Mammary epithelial cell (primary cell): ENCODE measurements at places on chromosomes 5 and 9.

GRCh38 chr5:45109062-45109461 lies 300.3 kb downstream of the MRPS30 start:
- no peak for DNase-seq

DNA sequence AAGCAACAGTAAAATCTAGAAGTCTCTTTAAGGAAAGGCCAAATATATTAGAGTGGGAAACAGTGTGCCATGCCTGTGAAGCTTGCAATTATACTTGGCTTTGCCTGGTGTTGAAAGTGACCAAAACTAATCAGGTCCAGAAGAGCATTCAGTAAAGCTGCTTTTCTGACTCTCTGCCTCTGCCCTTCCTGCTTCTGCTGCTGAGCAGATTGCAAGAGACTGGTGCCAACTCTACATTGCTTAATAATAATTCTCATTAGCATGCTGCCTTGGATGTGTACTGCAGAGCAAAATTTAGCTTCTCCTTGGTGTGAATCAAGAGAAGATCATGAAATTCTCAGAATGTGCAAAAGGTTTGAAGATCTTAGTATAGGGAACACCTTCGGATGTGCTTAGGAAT lies 120.4 kb upstream of the RFX3 start:
- no peak for DNase-seq

GRCh38 chr5:36885566-36886485 lies 9.3 kb downstream of the NIPBL start:
- no peak for DNase-seq

DNA sequence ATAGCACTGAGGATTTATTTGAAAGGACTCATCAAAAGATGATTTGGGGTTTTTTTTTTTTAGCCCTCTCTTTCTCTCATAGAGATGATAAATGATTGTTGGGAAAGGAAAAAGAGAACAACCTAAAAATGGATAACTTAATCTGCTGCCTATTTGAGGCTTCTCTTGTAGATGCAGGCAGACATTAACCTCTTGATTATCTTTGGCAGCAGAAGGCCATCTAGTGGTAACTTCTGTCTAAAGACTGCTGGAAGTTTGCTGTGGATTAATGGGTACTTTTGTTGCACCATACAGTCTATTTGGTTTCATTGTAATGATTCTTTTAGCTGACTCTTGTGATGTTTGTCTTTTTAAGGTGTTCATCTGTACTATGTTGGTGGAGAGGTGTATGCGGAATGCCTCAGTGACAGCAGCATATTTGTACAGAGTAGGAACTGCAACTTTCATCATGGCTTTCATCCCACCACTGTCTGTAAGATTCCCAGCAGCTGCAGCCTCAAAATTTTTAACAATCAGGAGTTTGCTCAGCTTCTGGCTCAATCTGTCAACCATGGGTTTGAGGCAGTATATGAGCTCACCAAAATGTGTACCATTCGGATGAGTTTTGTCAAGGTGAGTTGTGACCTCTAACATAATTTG lies 18.8 kb downstream of the SMIM32 start:
- peak; percentile 50 for DNase-seq

GRCh38 chr5:13746026-13746425 lies 198.5 kb downstream of the DNAH5 start:
- DNase-seq, result peak; percentile 31

DNA sequence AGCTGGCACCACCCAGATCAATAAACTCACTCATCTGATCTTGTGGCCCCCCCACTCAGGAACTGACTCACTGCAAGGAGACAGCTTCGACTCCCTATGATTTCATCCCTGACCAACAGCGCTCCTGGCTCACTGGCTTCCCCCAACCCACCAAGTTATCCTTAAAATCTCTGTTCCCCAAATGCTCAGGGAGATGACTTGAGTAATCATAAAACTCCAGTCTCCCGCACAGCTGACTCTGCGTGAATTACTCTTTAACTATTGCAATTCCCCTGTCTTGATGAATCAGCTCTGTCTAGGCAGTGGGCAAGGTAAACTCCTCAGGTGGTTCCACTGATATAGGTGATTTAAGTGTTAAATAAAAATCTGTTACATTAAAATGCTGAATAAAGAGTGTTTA lies 1.9 kb upstream of the TRIM32 start:
- DNase-seq, result no peak

GRCh38 chr9:18588002-18588401 lies 114.0 kb downstream of the ADAMTSL1 start:
- DNase-seq, result no peak

- no peak for DNase-seq
These were observed 90.9 kb upstream of the PHYKPL start for GRCh38 chr5:178323541-178323865.

DNA sequence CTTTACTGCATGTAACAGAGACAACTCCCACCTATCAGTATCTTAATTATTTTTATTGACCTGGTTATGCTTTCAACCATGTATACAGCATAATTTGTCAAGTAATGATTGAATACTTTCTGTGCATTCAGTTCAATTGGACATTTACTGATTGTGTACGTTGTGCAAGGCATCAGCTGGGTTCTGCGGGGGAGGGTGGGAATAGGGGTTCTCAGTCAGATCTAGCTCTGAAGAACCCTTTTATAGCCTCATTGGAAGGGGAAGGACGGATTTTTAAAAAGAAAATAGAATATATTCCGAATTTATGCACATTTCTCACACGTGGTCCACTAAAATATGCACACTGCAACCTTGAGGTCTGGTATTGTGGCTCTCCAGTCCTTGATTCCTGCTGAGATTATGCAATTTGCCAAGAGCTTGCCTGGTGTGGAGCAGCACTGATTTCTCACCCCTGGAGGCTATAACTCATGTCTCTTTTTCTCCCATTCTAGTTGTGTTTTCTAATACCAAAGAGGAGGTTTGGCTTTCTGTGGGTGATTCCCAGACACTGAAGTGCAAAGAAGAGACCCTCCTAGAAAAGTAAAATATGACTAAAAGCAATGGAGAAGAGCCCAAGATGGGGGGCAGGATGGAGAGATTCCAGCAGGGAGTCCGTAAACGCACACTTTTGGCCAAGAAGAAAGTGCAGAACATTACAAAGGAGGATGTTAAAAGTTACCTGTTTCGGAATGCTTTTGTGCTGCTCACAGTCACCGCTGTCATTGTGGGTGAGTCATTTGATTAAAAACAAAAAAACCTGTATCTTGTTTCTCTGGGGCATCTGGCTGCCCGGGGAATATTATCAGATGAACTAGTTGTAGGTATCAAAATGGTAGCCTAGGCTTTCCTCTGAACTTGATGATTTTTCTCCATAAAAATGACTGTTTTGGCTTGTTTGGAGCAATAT lies 1.7 kb downstream of the SLC1A3 start:
- DNase-seq, result peak; percentile 41

DNA sequence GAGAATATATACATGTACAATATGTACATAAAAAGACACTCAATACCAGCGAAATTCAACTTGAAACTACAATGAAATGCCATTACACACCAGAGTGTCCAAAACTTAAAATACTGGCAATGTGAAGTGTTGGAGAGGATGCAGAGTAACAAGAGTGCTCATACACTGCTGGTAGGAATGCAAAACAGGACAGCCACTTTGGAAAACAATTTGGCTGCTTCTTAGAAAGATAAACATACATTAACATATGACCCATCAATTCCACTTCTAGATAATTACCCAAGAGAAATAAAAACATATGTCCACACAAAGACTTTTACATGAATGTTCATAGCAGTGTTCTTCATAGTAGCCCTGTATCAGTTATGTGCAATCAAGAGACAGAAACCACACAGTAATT lies 39.4 kb upstream of the BARX1 start:
- DNase-seq, result no peak

GRCh38 chr5:65718576-65719310 lies 3.2 kb downstream of the SGTB start:
- DNase-seq, result no peak

DNA sequence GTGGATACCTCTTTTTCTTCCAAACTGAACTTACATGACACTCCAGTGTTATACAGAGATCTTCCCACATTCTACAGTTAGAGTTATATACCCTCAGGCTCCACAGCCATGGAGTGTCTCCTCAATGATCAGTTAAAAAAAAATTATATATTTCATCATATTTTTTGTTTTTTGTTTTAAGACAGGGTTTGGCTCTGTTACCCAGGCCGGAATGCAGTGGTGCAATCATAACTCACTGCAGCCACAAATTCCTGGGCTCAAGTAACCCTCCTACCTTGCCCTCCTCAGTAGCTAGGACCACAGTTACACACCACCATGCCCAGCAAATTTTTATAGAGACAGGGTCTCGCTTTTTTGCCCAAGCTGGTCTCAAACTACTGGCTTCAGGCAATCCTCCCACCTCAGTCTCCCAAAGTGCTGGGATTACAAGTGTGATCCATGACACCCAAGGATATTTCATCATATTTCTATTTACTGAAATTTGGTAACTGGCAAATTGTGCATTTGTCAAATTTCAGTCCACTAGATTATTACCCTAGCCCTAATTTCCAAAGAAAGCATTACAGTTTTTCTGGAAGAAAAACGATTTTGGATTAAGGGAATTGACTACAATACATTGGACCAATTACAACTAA lies 18.1 kb upstream of the SCAI start:
- DNase-seq, result peak; percentile 25

DNA sequence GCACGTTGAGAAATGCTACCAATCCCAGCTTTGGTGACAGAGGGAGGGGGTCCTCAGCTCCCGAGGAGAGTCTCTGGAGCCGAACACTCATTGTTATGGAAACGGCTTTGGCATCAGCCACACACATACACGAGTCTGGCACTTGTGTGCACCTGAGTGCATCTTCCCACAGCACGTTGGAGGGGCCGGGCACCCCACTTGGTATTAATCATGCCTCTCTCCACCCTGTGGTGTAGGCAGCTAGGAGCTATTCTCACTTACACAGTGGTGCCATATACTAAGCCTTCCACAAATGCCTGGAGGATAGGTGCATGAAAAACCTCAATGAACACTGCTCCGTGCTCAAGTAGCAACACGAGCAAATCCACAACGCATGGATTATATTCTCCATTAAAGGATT lies 133.9 kb upstream of the PANK3 start:
- no peak for DNase-seq

DNA sequence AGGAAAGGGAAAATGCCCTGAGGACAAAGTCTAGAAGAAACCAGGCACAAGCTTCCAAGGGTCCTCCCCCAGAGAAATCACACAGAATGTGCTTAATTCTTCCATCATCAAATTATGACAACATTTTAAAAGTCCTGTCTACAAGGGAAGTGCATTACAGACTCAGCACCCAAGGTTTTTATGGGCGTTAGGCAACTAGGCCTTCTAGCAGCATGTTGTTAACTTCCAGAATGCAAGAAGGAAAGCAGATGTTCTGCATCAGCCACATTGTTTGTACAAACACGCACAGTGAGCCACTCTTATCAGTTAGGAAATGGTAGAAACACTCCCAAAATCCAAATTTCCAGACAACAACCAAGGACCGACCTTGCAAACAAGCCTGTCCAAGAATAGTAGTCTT lies 26.5 kb downstream of the SMC5 start:
- DNase-seq, result no peak

DNA sequence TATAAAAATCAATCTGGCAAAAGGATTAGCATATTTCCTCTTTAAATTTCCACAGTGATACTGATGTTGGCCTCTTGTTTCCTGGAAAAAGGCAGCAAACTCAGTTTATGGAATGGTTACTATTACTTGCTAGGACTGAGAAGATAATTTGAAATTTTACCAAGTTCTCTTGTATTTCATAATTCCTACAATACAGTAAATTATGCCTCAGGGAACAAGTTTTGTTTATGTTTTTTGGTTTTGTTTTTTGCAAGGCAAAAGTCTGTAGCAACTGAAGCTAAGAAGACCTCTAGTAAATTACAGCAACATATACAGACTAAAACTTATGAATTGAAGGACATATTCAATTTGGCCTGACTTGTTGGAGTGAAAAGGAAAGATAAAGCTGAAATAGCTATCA lies 30.2 kb upstream of the SLCO6A1 start:
- no peak for DNase-seq

GRCh38 chr5:125604104-125604503 lies 819.1 kb upstream of the GRAMD2B start:
- no peak for DNase-seq

DNA sequence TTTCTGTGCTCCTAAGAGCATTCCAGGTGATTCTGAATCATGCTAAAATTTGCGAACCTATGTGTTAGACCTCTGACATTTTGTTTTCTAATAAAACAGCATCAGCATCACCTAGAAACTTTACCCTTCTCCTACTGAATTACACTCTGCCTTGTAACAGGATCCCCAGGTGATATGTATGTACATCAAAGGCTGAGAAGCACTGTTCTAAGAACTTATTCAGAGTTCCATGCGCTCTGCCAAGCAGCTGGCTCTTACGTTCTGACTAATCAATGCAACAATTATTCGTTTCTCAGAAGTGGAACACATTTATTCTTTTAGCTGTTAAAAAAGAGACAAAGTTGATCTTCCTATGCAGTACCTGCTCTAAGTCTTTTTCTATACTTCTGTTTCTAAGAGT lies 228.6 kb downstream of the SLF1 start:
- no peak for DNase-seq

DNA sequence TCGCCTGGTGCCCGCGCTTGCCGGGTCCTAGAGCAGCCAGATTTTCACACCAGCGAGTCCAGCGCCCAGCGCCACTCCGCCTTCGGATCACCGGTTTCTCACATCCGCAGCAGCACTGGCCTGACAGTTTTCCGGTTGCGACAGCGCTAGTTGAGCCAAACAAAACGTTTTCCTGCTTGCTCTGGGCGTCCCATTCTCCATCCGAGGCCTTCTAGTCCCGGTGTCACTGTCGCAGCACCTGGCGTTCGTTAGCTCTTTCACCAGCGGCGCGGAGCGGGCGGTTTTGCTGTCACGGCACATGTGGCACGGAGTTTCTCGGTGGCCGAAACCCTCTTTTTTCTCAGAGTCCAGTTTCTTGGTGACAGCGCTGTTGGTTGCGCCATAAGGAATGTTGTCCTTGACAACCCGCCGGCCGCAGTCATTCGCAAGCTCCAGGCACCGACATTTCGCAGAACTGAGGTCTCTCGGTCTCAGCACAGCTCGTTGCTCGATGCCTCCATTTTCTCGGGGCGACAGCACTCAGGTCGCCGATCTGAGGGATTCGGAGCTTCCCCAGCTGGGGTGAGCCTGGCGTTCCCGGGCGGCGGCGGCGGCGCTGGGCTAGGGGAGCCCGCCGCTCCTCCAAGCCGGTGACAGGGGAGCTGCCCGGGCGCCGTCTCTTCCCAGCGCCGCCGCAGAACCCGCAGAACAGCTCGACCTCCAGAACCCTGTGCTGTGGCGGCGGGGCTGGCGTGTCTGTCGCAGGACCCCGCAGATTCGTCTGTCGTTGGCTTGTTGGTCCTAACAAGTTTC lies 47.8 kb downstream of the ANXA2R start:
- DNase-seq, result peak; percentile 65

- DNase-seq, result peak; percentile 30
These were observed at the start of gene PTPN3 for GRCh38 chr9:109498195-109499092. Gene PTPN3 (minus strand): TSS chr9:109498307. CDS start chr9:109463434, 34,873 bp downstream.

DNA sequence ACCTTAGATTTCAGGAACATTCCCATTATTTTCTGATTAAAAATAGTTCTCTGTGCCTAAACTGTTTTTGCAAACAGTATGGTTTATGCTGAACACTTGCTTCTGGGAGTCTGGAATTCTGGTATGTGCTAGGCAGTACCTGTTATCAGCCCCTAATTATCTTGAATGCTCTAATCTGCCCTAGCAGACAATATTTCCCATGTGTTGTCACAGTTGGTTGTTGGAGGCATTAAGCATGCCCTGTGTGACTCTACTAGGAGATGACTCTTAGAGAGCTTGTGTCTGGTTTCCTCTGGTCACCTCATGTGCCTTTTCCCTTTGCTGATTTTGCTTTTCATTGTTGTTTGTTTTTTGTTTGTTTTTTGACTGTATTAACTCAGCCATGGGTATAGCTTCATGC lies 36.6 kb downstream of the UHRF2 start:
- DNase-seq, result no peak
